ENCODE measurements at places on chromosomes 1 and 21.

GRCh38 chr1:29800522-29800956, 564.2 kb downstream of the PTPRU start:
- no peak for DNase-seq

DNA sequence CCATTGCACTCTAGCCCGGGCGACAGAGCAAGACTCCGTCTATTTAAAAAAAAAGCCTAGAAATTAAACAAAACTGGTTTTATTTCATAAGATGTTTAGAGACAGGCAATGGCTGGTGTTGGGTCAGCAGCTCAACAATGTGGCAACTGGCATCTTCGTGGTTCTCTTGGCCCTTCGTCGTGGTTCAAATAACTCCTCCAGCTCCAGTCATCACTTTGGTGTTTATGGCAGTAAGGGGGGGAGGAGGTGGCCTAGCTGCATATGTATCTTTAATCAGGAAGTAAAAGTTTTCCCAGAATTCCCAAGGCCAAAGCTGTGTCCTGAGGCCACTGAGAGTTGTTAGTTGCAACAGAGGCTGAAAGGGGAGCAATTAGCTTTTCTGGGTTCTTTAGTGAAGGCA, 13.0 kb upstream of the LTN1 start:
- DNase-seq, result no peak

DNA sequence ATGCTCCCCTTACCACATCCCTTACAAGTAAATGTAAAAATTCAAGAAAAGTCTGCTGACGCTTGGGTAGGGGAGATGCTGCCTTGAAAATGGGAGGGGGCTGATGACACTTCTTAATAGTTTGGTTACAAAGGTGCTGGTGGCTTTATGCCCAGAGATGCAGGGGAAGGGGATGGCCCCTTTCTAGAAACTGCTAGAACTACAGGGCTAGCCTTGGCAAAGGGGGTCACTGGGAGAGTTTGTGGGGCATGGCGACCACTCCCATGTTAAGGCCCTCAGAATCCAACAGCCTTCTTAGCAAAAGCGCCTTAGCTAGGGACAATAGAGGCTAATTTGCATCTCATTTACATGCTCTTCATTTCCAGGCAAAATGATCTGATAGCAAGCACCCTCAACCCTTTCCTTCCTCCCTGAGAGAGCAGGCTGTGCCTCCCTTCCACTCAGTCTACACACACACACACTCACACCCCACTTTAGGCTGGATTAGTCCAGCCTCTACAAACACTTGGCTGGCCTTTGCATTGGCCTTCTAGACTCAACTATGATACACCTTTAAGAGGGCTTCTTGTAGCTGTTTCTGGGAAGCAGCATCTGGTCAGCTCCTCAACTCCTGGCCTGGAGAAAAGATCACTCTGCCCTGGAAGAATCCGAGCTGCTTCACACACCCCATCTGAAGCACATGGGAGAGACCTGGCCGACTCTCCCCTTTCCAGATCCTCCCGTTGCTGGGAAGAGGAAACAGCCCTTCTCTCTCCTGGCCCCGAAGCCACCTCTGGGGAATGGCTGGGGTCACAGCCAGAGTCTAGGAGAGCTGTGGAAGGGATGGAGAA, 1.7 kb downstream of the SEMA6C start:
- DNase-seq, result no peak

- DNase-seq, result no peak
Measured at GRCh38 chr1:7838714-7839113, 14.2 kb downstream of the UTS2 start.

GRCh38 chr1:234369784-234370183, 3.5 kb upstream of the COA6 start:
- DNase-seq, result no peak

- no peak for DNase-seq
Measured at GRCh38 chr1:20829531-20829930, 42.4 kb upstream of the HP1BP3 start.

GRCh38 chr1:99250728-99251127, 13.6 kb upstream of the PLPPR4 start:
- DNase-seq, result no peak

- DNase-seq, result peak; percentile 48
Measured at GRCh38 chr1:234608911-234609690, 877 bp downstream of the IRF2BP2 start.

- DNase-seq, result no peak
Measured at GRCh38 chr1:227959325-227959860, 11.7 kb upstream of the WNT9A start.

DNA sequence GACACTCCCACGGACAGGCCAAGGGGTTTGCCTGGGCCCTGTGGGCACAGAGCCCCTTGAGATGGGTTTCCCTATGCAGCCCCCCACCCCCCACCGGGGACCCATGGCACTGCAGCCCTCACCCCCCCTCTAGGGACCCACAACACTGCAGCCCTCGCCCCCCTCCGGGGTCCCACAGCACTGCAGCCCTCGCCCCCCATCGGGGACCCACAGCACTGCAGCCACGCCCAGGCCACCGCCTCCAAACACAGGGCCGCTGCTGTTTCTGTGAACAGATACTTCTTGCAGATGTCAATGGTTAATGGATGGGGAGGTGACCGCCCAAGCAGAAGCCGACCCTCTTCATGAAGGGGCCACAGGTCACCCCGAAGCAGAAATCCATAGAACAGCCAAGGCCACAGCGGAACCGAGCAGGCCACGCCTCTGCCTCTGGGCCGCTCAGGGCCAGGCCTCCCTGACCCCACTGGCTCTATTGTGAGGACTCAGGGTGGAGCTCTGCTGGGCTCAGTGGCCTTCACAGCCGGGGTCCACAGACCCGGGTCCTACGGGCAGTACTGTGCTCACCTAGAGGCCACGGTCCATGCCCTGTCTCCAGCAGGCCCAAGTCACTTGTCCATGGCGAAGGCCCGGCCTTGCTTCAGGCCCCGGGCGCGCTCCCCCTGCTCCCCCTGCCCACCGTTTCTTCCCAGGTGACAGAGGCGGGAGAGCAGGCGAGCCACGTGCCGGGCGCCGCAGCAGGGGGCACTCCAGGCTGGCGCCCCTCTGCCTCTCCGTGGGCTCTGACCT, 4.1 kb upstream of the POFUT2 start:
- no peak for DNase-seq

- no peak for DNase-seq
Measured at GRCh38 chr1:18285538-18285924, 177.9 kb downstream of the IGSF21 start.

DNA sequence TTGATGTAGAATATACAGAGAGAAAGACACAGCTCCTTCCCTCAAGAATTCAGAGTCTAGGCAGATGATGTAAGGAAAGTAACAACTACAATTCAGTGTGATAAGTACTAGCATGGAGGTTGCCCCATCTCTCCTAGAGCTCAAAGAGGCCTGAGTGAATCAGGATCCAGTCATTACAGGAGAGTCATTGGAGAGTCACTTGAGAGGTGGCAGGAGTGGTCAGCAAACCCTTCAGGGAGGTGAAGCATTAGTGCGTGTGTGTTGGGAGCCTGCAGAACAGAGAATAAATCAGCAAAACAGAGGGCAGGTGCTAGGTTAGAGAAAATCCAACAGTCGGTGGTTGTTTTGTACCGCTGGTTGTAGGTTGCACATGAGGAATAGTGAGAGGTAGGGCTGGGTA, 46.1 kb downstream of the GRIK1 start:
- no peak for DNase-seq

DNA sequence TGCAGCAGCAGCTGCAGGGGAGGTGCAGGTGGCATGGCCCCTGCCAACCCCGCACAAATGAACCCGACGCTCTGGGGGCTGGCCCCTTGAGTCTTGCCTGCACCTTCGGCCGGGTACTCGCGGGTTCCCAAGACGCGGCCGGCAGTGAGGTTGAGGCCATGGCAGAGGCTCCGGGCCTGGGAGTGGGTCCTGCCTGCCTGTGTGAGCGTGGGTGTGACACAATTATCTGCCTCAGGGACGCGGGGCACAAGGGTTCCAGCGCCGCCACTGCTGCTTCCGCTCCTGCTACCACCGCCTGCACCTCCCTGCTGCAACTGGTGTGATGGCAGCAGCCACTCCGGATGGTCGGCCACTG, 20.9 kb upstream of the TGFB2 start:
- DNase-seq, result no peak

- DNase-seq, result no peak
Measured at GRCh38 chr1:167899253-167899681, 14.7 kb downstream of the ADCY10 start.

- no peak for DNase-seq
Measured at GRCh38 chr21:44375281-44375651, 21.8 kb downstream of the TRPM2 start.

GRCh38 chr1:147334292-147334691, 91.8 kb downstream of the CHD1L start:
- no peak for DNase-seq

- DNase-seq, result no peak
Measured at GRCh38 chr1:217482356-217483102, 148.4 kb downstream of the GPATCH2 start.

- DNase-seq, result no peak
Measured at GRCh38 chr1:98991127-98992012, 13.3 kb downstream of the PLPPR5 start.

DNA sequence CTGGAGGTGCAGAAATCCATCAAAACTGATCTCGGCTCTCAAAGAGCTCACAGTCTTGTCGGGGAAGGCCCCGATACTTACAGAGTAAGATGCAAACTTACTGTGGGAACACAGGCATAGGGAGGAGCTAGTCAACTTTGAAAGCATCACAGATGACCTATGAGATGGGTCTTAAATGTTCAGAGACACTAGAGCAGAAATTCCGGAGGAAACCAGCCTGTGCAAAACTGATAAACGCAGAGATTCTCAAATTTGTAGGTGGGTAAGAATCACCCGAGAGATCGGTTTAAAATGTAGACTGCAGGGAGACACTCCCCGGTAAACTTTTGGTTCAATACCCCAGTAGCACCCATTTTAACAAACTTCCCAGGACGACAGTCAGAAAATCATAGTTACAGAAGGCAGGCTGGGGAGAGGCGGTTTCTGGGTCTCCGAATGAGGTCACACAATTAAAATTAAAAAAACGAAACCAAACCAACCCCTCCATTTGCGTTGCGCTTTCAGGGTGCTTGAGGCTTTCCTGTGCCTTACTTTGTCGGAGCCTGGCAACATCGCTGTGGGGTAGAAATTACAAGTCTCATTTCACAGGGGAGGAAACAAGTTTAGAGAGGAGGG, 755 bp upstream of the THRAP3 start:
- DNase-seq, result peak; percentile 35

- no peak for DNase-seq
Measured at GRCh38 chr1:10541286-10541685, 66.5 kb downstream of the PEX14 start.

GRCh38 chr1:160116283-160117147, 956 bp downstream of the ATP1A2 start:
- no peak for DNase-seq

DNA sequence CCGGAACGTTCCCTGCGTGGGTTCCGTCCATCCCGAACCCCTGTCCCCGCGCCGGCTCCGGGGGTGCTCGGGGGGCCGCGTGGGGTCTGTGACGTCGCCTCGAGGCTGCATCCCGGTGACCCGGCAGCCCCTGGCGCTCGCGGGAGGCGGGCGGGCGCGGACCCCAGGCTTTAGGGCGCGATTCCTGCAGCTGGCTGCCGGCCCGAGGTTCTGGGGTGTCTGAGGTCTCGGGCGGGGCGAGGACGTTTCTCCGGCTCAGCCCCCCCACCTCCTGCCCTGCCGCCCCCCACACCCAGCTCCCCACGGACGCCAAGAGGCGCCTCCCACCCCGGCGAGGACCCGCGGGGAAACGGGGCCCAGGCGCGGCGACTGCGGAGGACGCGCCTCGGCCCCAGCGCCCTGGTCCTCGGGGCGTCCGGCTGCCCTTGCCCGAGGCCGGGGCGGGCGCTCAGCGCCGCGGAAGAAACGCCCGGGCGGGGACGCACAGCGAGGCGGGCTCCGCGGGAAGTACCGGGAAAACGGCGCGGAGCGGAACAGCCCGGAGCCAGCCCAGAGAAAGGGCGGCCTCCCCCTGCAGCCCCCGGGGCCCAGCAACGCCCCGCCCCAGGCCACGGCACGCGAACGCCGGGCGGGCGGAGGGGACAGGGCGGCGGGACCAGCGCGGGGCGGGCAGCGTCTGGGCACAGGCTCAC, 1.3 kb upstream of the PCBP3 start:
- DNase-seq, result no peak

- DNase-seq, result peak; percentile 6
Measured at GRCh38 chr21:32949701-32950100, 76.0 kb upstream of the OLIG2 start.

GRCh38 chr1:198788561-198789064, 149.8 kb downstream of the PTPRC start:
- no peak for DNase-seq

DNA sequence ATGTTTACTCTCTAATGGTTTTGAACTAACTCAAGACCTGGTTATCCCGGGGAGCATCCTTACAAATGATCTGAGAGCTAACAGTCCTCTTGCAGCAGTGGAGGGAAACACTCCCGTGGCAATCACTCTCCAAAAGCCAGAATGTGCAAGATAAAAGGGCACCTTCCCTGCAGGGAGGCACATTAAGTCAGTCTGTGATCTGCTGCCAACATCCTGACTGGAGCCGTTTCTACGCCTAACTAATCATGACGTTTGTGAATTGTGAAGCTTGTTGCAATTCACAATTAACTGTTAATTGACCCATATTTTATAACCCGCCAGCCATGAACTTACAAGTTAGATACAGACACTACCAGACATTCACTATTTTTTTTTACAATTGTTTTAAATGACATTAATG, 52.1 kb upstream of the LGALS8 start:
- DNase-seq, result no peak

DNA sequence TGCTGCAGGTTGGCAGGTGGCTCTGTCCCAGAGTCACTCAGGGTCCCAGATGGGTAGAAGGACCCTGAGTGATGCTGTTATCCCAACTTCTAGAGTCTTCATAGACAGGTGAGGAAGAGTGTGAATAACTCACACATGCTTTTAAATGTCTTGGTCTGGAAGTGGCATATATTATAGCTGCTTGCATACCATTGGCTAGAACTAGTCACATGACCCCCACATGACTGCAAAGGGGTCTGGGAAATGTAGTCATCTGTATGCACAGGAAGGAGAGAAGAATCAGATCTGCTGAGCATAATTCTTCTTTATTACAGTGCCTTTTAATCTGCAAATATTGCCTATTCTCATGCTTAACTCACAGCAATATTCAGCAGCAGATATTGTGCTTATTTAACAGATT, 28.2 kb upstream of the KLHDC7A start:
- DNase-seq, result no peak

GRCh38 chr1:35443768-35444518, 113.3 kb downstream of the KIAA0319L start:
- no peak for DNase-seq

- no peak for DNase-seq
Measured at GRCh38 chr1:151133018-151133806, 13.2 kb downstream of the SEMA6C start.

- DNase-seq, result no peak
Measured at GRCh38 chr1:66437136-66437401, 96.9 kb upstream of the SGIP1 start.

GRCh38 chr1:214363386-214363785, 82.4 kb downstream of the SMYD2 start:
- no peak for DNase-seq

DNA sequence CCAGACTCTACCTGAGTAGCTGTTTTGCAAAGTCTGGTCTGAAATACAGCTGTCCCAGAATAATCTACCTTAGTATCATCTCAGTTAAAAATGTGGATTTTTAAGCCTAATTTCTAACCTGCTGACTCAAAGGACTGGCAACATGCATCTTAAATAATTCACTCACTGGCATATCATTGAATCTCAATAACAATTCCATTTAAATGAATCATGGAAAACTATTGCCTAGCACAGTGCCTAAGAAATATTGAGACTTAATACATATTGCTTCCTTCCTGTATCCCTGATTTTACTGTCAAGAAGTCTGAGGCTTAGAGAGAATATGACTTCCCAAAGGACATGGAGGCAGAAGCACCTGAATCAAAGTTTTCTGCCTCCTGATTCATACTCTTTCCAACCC, 3.1 kb downstream of the CCDC190 start:
- no peak for DNase-seq

All from nucleus accumbens (tissue), 56 donors.